ENCODE measurements at places on chromosomes 7 and 10. TPM values are rescaled to one million over a fixed set of nuclear protein-coding genes. Genes with fewer than 3 reads are reported as not detected.

PPP1R9A gene
- total RNA-seq = 28.9 TPM

TRIM50 gene
- total RNA-seq = not detected

KAT6B gene
- total RNA-seq = 46.3 TPM

DNA sequence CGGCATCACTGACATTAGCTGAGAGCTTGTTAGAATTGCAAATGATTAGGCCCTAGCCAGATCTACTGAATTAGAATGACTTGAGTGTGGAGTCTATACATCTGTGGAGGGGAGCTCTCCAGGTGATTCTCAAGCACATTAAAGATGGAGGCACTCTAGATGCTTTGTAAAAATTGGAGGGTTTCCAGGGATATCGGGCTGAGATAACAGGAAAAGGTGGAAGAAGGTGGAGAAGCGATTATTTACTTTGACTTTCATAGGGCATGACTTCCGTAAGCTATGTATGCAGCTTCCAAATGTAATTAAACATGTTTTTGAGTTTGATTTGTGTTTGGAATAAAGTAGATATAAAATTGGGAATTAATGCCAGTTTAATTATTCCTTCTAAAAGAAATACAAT, 235.0 kb upstream of the PTN start:
- H3K27me3 ChIP-seq = no peaks in the 10 kb centered on the region
- no peak overlapping the region for H3K4me3 ChIP-seq
- no peak overlapping the region for H3K27ac ChIP-seq

CRTAC1 gene
- 123 TPM for total RNA-seq

GRCh38 chr7:142804728-142805207, 34.0 kb downstream of the PRSS2 start:
- no peaks in the 10 kb centered on the region for H3K4me1 ChIP-seq
- no peak overlapping the region for H3K4me3 ChIP-seq
- H3K27ac ChIP-seq = no peak overlapping the region

DNA sequence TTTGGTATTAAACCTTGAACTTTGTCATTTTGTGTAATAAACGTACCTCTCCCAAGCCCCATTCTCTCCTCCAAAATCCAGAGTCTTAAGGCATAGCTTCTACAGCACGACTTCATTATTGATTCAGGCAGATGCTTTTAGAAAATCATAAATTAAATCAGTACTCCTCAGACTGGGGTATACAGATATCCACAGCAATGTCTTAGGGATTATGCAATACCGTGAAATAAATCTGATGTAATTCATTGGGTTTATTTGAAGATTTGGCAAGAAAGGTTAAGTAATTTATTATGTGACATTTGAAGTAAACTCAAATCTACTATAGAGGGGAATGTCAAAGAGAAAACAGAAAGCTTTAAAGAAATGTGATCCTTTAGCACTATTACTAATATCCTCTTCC, 246.1 kb upstream of the PLXDC2 start:
- DNase-seq = no peak
- H3K36me3 ChIP-seq = no peaks in the 10 kb centered on the region
- H3K27ac ChIP-seq = no peak overlapping the region
- H3K4me3 ChIP-seq = no peak overlapping the region

MMD2 gene
- not detected for total RNA-seq
